NCI-H1436 (cell line): ENCODE measurements at places on chromosomes 1 and 21.

GRCh38 chr1:27000090-27000816 is 6.8 kb downstream of the TRNP1 start:
- no peak for DNase-seq

DNA sequence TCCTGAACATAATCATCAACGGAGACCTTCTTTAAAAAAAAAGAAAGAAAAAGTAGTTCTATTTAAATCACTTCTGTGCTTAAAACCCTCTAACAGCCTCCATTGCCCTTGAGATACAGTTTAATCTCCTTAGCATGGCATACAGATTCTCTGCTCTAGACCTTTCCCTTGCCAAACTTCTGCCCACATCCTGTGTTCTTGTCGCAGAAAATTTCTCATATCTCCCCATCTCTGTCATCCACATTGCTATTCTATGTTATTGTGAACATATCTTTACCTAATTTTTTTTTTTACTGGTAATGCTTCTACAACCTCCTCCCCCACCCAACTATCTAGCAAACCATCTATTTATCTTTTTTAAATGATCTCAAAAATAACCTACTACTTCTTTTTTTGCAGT is 135.7 kb upstream of the PROX1 start:
- no peak for DNase-seq

DNA sequence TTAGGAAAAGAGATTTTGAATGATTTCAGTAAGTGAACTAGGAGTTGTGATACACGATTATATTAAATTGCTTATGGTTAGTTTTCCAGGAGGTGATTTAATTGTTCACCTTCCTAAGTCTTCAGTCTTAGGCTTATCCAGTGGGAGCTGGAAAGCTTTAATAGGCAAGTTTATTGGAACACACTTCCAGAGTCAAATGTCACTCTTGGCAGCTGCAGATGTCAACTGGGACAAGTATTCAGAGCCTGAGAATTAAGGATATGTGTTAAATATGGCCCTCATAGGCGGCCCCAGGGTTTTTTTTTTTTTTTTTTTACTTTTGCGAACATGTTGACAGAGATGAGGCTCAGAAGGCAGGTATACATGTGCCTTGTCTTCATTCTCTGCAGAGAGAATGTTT is 29.2 kb downstream of the UCK2 start:
- DNase-seq: no peak

DNA sequence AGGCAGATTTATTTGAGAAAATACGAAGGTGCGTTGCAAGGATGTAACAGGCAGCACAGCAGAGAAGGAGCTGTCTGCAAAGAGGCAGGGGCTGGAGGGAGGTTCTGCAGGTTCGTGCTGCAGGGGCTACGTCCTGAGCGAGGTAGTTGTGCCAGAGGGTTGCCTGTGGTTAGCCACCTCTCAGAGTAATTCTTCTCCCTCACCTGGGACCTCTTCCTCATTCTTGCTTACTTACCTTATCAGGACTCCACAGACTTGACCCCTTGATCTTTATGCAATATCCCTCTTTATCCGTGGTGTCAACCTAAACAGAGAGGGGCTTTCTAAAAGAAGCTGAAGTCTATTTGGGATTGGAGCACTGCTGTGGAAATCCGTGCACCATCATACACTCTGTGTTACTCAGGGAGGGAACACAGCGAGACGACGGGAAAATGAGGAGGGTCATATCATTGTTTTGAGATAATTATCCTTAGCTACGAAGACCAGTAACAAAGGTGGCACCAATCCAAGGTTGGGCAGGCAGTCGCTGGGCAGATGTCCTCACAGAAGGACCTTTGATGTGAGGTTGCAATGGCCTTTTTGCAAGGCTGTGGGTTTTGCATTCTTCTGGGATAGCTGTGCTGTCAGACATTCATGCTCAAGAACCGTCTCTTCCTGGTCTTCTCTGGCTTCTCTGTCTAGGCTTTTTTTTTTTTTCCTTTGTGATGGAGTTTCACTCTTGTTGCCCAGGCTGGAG is 82.8 kb downstream of the WDR4 start:
- no peak for DNase-seq
